ENCODE measurements at places on chromosomes 6 and 20. TPM values are rescaled to one million over a fixed set of nuclear protein-coding genes. Genes with fewer than 3 reads are reported as not detected.

DNA sequence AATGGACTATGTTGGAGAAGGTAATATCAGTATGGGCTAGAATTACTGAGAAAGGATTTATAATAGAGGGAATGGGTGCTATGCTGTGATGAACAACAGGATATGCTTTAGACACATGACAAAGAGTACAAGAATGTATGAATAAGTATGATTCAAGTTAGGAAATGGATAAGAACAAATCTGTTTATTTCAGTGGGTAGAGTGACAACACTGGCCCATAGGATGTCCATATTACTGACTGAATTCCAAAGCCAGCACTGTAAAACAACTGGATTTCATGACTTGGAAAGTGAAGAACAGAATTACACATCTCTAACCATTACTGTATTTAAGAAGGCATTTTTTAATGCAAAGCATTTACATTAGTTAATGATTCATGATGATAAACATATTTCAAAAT lies 35.9 kb downstream of the EPM2A start:
- H3K27ac ChIP-seq: no peak overlapping the region
- no peak overlapping the region for H3K4me3 ChIP-seq
- H3K27me3 ChIP-seq: no peaks in the 10 kb centered on the region
- no peaks in the 10 kb centered on the region for H3K4me1 ChIP-seq
- DNase-seq: no peak

CLPSL1 gene
- total RNA-seq: 0.55 TPM

DNA sequence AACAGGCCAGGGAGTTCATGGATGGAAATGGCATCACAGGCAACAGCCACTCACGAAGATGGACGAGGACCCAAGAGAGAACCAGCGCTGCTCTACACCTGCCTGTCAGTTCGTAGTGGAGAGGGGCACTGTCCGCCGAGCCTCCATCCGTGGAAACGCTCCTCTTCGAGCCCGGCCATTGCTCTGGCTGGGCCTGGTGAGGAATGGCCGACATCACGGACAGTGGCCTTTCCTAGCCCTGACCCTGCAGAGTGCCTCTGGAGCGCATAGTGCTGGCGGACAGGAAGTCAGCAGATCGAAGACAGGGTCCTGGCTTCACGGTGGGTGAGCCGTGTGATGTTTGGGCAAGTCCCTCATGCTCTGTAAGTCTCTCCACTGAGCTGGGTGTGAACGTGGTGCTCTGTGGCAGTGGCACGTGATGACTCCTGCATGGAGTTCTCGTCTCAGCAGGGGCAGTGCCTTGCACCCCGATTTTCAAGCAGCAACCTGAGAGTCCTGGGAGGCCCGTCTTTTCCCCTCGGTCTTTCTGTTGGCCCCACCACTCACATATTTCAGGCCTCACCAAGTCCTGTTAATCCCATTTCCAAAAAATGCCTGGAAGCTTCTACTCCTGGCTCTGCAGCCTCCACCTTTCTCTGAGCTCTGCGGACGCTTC lies 214.4 kb downstream of the ERMARD start:
- DNase-seq: no peak
- H3K27me3 ChIP-seq: peaks cover 10% of the 10 kb centered on the region
- no peak overlapping the region for H3K27ac ChIP-seq
- H3K36me3 ChIP-seq: peaks cover 12% of the 10 kb centered on the region
- no peak overlapping the region for H3K4me3 ChIP-seq
- H3K4me1 ChIP-seq: peaks cover 6% of the 10 kb centered on the region

DNA sequence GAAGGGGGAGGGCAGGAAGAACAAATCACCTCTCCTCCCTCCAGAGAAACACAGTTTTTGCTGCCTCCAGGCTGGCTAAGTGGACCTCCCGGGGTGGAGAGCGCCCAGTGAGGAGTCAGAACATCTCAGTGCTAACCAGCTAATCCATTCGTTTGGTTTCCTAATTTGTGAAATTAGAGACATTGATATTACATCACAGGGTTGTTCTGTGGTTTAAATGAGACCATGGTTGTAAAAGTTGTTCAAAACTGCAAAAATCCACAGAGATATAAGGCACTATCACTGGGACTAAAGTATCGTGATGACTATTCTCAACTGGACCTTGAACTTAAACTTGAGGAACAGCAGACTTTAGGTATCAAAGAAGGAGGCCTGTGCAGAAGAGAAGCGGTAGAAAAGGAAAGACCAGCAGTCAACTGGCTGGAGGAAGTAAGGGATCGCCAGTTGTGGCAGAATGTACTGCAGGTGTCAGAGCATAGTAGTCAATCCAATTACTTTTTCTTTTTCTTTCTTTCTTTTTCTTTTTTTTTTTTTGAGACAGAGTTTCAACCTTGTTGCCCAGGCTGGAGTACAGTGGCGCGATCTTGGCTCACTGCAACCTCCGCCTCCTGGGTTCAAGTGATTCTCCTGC lies 33.9 kb downstream of the RIPOR2 start:
- DNase-seq: no peak
- no peaks in the 10 kb centered on the region for H3K27me3 ChIP-seq
- peaks cover 23% of the 10 kb centered on the region for H3K4me1 ChIP-seq
- no peak overlapping the region for H3K27ac ChIP-seq

PPIL4 gene
- 24.8 TPM for total RNA-seq

All from WTC11 (cell line).